Bone marrow (tissue), 2 donors: ENCODE measurements at places on chromosomes 12 and 14.

- no peak for DNase-seq
Measured at GRCh38 chr12:26810330-26810729, 22.7 kb downstream of the ITPR2 start.

- DNase-seq: no peak
Measured at GRCh38 chr12:116092162-116092561, 185.3 kb downstream of the MED13L start.

- no peak for DNase-seq
Measured at GRCh38 chr12:6956021-6956727, 5.0 kb downstream of the PTPN6 start.

DNA sequence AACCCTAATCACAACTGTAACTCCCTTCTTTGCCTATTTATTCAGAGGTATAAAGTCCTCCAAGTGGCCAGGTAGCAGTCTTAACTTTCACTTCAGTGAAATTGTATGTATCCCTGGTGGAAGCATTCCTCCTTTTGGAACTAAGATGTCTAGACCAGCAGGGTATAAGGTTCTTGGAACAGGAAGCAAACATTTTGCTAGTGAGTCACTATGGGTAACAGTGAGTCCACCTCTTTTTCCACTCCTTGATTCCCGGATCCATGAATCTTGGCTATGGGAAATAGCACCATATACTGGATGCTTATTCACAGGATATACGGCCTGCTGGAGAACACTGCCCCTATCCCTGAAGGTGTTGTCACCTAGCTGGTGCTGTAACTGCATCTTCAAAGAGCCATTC is 80.2 kb downstream of the KCNA5 start:
- no peak for DNase-seq
